ENCODE measurements at places on chromosomes 5 and 9.

GRCh38 chr5:118596255-118596654 is 392.1 kb downstream of the DTWD2 start:
- no peak for DNase-seq

DNA sequence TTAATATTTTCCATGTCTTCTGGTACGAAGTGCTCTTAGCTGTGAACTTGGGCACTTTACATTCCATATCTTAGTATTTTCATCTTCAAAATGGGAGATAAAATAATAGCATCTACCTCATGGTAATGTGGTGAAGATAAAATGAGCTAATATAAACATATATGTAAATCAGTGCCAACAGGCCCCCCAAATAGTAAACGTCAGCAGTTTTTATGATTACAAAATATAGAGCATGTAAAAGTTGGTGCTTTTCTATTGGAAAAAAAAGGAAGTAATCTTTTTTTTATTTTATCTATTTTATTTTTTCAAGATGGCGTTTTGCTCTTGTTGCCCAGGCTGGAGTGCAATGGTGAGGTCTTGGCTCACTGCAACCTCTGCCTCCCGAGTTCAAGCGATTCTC is 291.1 kb upstream of the PRDM9 start:
- DNase-seq: no peak

- DNase-seq: no peak
Measured at GRCh38 chr5:176653401-176654385, 6.4 kb downstream of the TSPAN17 start.

GRCh38 chr5:83552275-83552674 is 80.7 kb downstream of the VCAN start:
- DNase-seq: no peak

DNA sequence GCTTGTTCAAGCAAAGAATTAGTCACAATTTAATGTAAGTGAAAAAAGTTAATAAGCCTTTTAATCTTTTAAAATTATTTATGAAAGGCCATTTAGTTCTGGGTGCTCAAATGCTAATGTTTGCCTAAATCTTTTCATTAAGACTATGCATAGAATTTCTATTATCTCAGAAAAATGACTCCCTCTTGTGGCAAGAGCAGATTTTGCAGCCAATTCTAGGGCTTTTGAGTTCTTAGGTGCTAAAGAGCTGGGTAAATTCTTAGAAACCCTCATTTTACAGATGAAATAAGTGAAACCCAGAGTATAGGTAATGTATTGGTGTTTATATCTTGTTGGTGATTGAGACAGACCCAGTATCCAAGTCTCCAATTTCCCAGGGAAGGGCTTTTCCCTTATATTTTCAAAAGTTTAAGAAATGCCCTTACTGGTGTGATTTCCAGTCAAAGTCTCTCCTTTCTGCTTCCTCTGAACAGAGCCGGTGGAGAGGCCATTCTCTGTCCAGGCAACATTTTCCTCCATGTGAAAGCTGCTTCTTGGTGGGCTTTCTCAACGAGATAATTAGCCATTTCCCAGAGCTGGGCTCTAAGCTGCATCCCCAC is 24.1 kb upstream of the PCSK5 start:
- no peak for DNase-seq

- no peak for DNase-seq
Measured at GRCh38 chr9:136198605-136199083, 6.3 kb downstream of the LHX3 start.

Data from islet precursor cell (in vitro differentiated cells).